Left hindlimb (tissue), 1 donor: ENCODE measurements at places on chromosomes 6 and 20.
A peak's percentile ranks its signal among the peaks of the same experiment; 100 is the strongest.

- DNase-seq, result no peak
Measured at GRCh38 chr20:61271312-61272231, 19.5 kb downstream of the CDH4 start.

DNA sequence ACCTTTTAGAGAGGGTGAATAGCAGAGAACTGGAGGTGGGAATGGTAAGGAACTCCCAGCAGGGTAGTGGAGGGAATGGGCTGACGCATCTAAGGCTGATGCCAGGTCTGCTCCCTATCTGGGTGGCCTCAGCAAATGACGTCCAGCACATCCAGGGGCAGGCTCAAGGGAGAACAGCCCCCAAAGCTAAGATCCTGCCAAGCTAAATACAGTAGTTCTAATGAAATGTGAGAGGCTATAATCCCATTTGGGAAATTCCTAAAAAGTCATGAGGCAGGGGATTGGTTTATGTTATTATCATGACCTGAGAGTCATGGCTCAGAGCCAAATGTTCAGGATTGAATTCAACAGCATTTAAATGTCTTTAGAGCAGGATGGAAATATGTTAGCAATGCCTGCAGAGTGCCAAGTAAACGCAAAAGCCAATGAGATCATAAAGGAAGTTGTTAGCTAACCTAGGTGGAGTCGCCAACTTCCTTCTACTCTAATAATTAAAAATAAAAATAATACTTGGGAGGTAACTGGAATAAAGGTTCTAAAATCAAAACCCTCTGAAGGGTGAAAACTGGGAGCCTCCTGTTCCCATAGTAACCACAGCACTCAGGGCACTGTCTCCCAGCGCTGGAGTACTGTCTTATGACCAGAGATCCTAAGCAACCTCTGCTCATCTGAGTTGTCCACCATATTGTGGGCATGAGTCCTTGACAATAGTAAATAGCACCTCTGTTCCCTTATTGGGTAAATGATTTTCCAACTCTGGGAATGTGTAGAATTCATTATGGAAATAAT, 34.8 kb downstream of the IYD start:
- DNase-seq, result peak; percentile 65

GRCh38 chr6:268394-268935, 23.8 kb upstream of the DUSP22 start:
- DNase-seq, result no peak

DNA sequence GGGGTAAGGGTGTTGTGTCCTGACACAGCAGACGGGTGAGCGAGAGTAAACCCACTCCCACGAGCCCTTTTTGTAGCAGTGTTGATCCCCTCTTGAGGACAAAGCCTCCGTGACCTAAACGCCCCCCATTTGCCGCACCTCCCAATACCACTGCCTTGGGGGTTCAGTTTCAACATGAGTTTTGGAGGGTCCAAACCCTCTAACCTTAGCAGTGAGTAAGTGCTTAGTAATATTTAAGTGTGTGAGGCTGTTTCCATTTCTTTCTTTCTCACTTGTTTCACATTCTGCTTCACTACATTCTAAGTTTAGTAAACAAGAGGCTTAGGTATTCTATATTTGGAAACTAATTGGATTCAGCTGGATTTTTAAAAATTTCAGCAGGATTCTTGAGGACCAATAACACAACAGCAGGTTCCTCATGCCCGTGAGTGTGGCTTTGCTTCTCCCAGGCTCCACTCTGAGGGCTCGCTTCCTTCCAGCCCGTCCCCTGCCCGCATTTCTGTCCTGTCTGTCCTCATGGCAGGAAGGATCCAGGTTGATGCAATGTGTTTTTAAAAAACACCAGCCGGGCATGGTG, 41.2 kb downstream of the SNX9 start:
- no peak for DNase-seq

GRCh38 chr20:57605045-57605444, 15.2 kb downstream of the ZBP1 start:
- DNase-seq, result no peak

DNA sequence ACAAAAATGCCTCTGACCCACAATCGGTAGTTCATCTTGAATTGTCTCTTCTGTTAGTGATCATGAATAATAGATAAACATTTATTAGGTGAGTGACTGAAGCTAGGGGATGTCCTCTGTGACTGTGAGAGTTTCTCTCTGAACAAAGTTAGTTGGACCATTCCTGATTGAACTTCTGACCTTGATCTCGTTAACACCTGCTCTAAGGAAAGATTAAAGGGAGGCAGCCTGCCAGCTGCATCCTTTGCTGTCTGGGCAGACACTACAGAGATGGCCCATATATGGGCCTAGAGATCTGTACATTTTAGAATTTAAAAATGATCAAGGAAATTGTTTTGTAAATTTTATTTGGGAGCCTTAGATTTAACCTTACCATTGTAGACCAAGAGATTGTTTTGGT, 27.3 kb downstream of the MAPK14 start:
- DNase-seq, result no peak

- DNase-seq, result peak; percentile 74
Measured at GRCh38 chr6:53065266-53066076, at the start of gene FBXO9. TSS of gene FBXO9 (plus strand) at chr6:53065404. CDS start at chr6:53065790, 386 bp downstream.

DNA sequence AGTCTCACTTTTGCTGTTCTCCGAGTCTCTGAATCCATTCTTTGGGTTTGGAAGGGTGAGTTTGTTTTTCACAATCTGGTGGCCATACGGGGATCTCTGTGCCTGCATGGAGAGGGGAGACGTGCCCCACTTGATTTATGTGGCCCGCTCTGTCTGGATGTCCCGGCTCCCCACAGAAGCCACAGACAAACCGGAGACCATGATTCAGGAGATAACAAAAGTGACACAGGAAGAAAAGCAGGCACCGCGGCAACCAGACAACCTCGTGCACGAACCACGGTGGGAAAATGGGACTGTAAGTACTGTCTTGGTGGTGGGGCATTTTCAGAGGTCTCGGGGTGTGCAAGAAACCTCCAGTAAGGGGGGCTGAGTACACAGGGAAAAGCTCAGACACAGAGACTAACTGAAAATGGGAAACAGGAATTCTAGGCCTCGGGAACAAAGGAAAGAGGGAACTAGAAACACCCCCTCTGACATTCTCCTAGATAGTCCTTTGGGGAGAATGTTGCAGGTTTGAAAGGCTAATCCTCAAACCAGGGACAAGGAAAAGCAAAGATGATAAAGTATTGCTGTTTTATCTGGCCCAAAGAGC, 22.1 kb upstream of the ZNF318 start:
- DNase-seq, result peak; percentile 42

DNA sequence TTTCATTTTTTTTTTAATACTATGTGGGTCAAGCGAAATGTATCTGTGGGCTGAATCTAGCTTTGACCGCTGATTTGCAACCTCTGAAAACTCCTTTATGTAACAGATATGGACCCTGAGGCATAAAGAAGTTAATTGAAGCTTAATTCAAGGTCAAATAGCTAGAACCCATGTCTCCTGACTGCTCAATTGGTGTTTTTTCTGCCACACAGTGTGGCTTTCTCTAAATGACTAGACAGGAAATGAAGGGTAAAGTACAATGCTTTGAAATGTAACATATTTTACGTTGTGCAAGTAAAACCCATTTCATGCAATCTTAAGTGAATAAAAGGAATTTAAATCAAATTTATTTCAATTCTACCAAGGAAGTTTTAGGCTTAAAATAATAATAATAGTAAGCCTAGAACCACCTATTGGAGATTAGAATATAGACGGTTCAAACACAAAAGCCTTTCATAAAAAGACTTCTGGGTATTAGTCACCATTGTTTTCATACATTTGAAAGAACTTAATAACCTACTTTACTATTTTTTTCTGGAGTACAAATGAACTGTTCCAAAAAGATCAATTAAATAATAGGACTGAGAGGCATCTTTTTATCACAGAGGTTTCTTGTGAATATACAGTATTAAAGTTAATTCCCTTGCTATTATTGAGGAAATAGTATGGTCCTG, 279.8 kb downstream of the EPHA7 start:
- no peak for DNase-seq

GRCh38 chr6:31877125-31877650, 1.6 kb downstream of the SLC44A4 start:
- DNase-seq, result no peak

DNA sequence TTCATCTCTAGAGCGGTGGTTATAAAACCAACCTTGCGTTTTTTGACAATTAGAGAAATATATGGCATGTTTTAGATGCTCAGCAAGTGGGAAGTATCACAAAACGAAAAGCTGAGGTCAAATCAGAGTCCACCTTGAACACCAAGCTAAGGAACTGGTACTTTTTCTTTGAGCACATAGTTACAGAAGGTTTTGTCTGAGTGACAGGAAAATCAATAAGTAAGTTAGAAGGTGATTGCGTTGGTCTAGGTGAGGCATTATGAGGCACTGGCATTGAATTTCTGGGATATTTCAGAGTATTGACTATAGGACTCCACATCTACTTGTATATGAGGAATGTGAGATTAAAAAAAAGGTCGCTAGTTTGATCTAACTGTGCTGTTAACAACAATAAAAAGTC, 597 bp upstream of the HINT3 start:
- DNase-seq, result no peak

GRCh38 chr20:49887251-49888211, 27.8 kb downstream of the SPATA2 start:
- no peak for DNase-seq

- no peak for DNase-seq
Measured at GRCh38 chr20:38473367-38473795, 738 bp downstream of the RALGAPB start.

GRCh38 chr20:21182832-21183563, 57.1 kb downstream of the KIZ start:
- DNase-seq, result no peak

- no peak for DNase-seq
Measured at GRCh38 chr20:52001999-52002666, 189.4 kb downstream of the ZFP64 start.
